ENCODE measurements at places on chromosomes 4 and X. TPM values are rescaled to one million over a fixed set of nuclear protein-coding genes. Genes with fewer than 3 reads are reported as not detected.

- 0 out of 2 replicates have a peak, but pooled peaks cover 2% of the 10 kb centered on the region for H3K36me3 ChIP-seq
- no peaks in the 10 kb centered on the region for H3K4me1 ChIP-seq
- no peak overlapping the region for H3K4me3 ChIP-seq
- H3K27ac ChIP-seq = no peak overlapping the region
- no peak for DNase-seq
These were observed 34.1 kb upstream of the MXD4 start for GRCh38 chr4:2295900-2296442.

GRCh38 chr4:86970447-86971354 is 35.9 kb downstream of the AFF1 start:
- H3K4me1 ChIP-seq = peaks cover 23% of the 10 kb centered on the region
- H3K36me3 ChIP-seq = peaks cover 4% of the 10 kb centered on the region
- H3K27me3 ChIP-seq = no peaks in the 10 kb centered on the region
- no peak overlapping the region for H3K4me3 ChIP-seq

DNA sequence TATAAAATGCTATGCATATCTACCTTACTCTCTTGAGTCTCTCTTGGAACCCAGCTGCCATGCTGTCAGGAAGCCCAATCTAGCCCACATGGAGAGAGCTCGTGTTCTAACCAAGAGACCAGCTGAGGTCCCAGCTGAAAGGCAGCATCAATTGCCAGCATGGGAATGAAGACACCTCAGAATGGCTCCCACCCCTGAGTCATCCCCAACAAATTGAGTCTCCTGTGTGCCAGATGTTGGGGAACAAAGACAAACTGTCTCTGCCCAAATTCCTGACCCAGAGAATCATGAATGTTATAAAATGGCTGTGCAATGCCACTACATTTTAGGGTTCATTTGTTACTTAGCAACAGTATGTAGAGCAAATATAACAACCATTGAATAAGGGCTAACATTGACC is 105.2 kb upstream of the STX18 start:
- no peaks in the 10 kb centered on the region for H3K36me3 ChIP-seq
- H3K4me1 ChIP-seq = no peaks in the 10 kb centered on the region
- no peak overlapping the region for H3K27ac ChIP-seq
- H3K27me3 ChIP-seq = no peaks in the 10 kb centered on the region
- no peak for DNase-seq
- no peak overlapping the region for H3K4me3 ChIP-seq

- peak overlapping the region; percentile 1 for H3K4me3 ChIP-seq
- no peak for DNase-seq
- peak overlapping the region; percentile 64 for H3K27ac ChIP-seq
- H3K27me3 ChIP-seq = no peaks in the 10 kb centered on the region
- H3K4me1 ChIP-seq = peaks cover 7% of the 10 kb centered on the region
These were observed 140.6 kb upstream of the GPC4 start for GRCh38 chrX:133555782-133556458.

DNA sequence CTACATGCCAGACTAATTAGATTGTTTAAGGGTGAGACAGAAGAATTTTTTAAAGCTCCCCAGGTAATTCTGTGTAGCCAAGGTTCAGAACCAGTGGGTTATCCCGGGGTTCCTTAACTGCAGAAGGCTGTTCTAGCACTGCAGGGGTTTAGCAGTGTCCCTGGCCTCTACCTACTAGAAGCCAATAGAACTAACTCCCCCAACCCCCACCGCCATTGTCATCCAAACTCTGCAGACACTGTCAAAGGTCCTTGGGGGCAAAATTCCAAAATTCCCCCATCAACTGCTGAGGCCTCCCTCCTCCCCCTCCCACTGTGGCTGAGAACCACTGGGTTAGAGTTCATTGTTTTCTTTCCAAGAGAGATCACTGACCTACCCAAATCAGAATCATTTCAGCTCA is 66.4 kb downstream of the MOSPD2 start:
- no peak overlapping the region for H3K4me3 ChIP-seq
- no peaks in the 10 kb centered on the region for H3K36me3 ChIP-seq
- DNase-seq = peak; percentile 26
- H3K27ac ChIP-seq = no peak overlapping the region

DNA sequence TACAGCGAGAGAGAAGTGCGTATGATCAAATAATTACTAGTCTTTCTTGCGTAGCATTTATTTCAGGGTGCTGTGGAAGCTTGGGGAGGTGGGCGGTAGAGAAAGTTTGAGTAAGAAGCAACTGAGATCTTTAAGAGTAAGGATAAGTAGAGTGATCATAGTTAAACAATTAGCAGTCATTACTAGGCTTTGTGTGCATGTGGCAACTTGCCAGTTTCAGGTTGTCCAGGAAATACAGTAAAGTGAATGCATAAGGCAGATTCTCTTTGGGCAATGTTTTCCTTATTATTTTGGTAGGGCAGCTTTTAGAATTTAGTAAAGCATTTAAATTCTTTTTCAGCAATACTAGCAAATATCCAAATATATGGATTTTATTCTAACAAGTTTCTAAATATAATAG is 57.0 kb downstream of the HPGDS start:
- no peak overlapping the region for H3K27ac ChIP-seq
- H3K36me3 ChIP-seq = peaks cover 24% of the 10 kb centered on the region
- no peaks in the 10 kb centered on the region for H3K4me1 ChIP-seq
- H3K4me3 ChIP-seq = no peak overlapping the region
- no peaks in the 10 kb centered on the region for H3K27me3 ChIP-seq

- H3K27me3 ChIP-seq = no peaks in the 10 kb centered on the region
- no peak overlapping the region for H3K4me3 ChIP-seq
These were observed 135.0 kb upstream of the TENT5D start for GRCh38 chrX:80285131-80285773.

DNA sequence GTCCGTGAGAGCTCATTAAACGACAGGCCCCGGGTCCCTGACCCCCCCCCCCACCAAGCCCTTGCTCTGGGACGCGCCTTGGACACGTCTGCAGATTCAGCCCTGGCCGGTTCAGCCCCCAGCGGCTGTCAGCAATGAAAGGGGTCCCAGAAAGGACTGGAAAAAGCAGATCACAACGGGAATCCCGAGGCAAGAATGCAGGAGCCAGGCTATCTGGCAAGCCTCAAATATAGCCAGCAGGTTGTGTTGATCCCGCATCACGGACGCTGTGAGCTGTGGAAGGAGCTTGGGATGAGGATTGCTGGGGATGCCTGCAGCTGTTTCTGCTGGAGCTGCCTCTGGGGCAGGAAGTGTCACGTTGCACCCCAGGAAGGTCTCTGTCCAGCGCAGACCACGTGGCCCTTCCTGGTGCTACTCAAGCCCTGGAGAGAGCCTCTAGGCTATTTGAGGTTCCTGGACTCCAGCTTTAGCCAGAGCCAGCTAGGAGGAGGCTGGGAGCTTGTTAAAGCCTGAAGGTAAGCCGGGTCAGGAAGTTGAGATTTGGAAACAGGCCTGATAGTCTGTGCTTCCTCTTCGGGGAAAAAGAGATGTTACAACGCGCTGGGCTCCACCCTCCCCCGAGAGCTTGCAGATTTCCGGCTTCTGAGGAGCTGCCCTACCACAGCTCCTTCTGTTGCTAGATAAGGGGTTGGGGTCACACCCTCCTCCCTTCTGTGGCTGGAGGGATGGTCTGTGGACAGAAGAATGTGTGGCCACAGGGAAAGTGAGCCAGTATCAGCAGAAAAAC is 19.3 kb upstream of the CSF2RA start:
- H3K27ac ChIP-seq = peak overlapping the region; percentile 49
- no peaks in the 10 kb centered on the region for H3K27me3 ChIP-seq
- peaks cover 17% of the 10 kb centered on the region for H3K36me3 ChIP-seq
- H3K4me1 ChIP-seq = no peaks in the 10 kb centered on the region
- peak overlapping the region; percentile 58 for H3K4me3 ChIP-seq

GRCh38 chr4:30265716-30266115 is 454.5 kb upstream of the PCDH7 start:
- no peak overlapping the region for H3K4me3 ChIP-seq
- H3K27ac ChIP-seq = no peak overlapping the region
- peaks cover 3% of the 10 kb centered on the region for H3K36me3 ChIP-seq
- DNase-seq = no peak

GRCh38 chr4:121655320-121656268 is 41.2 kb downstream of the ANXA5 start:
- DNase-seq = no peak
- H3K4me1 ChIP-seq = no peaks in the 10 kb centered on the region
- no peak overlapping the region for H3K4me3 ChIP-seq
- no peak overlapping the region for H3K27ac ChIP-seq

DNA sequence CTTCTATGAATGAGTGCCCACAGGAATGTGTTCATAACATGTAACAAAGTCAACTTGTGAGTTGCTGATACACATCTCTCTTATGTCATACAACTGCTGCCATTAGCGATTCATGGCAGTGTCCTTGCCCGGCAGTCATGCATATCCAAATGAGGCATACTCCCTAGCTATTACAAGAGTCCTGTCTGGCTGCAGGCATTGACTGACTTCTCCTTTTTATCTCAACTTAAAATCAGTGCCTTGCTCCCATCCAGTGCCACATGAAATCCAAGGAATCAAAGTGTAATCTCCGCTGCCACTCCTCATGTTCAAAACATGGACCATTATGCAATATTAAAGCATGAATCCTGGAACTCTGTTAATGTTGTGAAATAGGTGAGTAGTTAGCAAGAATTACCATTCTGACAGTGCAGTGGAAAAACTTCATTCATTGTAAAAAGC is 348.9 kb upstream of the FTHL17 start:
- H3K4me3 ChIP-seq = no peak overlapping the region
- no peaks in the 10 kb centered on the region for H3K36me3 ChIP-seq
- peaks cover 4% of the 10 kb centered on the region for H3K4me1 ChIP-seq
- H3K27ac ChIP-seq = no peak overlapping the region

- no peak overlapping the region for H3K4me3 ChIP-seq
- H3K27ac ChIP-seq = no peak overlapping the region
- H3K27me3 ChIP-seq = no peaks in the 10 kb centered on the region
These were observed 126.8 kb downstream of the GPR143 start for GRCh38 chrX:9638871-9639270.

GRCh38 chrX:18448416-18448815 is 23.0 kb downstream of the CDKL5 start:
- no peak overlapping the region for H3K27ac ChIP-seq
- H3K27me3 ChIP-seq = no peaks in the 10 kb centered on the region
- H3K4me1 ChIP-seq = no peaks in the 10 kb centered on the region
- DNase-seq = no peak
- H3K36me3 ChIP-seq = peaks cover 6% of the 10 kb centered on the region
- H3K4me3 ChIP-seq = no peak overlapping the region

DNA sequence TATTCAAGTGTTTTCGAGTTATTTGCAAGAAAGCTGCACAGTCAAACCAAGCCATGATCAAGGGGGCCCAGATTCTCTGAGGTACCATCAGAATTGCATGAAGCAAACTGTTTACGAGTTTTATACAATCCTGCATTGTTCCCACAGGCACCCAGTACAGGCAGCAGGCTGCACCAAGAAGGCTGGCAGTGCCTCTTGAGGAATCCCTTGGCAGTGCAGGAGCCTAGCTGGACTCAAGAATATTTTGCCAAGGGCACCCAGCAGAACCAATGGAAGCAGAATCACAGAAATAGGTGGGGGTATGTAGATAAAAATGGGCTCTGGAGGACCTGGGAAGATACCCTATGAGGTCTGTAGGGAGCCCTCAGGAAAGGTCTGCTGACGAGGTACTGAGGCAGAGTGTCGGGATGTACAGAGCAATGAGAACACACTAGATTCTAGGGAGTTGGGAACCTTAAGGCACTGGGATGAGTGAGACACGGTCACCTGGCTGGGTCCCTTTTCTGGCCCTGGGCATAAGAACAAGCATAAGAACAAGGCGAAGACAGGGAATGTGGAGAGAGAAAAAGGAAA is 2.5 kb upstream of the PLP1 start:
- H3K27me3 ChIP-seq = no peaks in the 10 kb centered on the region
- peak; percentile 46 for DNase-seq
- H3K36me3 ChIP-seq = peaks cover 46% of the 10 kb centered on the region
- no peak overlapping the region for H3K27ac ChIP-seq
- H3K4me1 ChIP-seq = no peaks in the 10 kb centered on the region

DNA sequence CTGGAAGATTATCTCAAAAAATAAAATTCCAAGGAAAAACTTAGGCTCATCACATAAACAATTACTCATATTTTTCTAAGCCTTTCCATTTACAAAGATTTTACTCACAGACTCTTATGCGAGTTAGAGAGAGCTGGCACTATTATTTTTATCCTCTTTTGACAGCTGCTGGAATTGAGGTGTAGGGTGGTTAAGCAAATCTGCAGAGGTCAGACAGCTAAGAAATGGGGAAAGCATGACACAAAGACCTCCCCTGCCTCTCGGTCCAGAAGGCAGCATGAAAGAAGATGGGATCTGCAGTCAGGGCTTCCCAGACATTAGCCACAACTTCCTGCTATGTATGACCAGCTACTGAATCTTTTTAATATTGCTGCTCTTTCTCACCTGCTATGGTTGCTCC is 89.9 kb upstream of the CPEB2 start:
- no peak overlapping the region for H3K4me3 ChIP-seq
- H3K27ac ChIP-seq = no peak overlapping the region

Gene RASGEF1B
- 6.4 TPM for total RNA-seq

Gene C1QTNF7
- total RNA-seq = not detected

Gene PROM1
- total RNA-seq = 98.3 TPM

Gene UGT2B15
- total RNA-seq = not detected

Gene USP17L22
- total RNA-seq = not detected

Gene TNIP3
- total RNA-seq = not detected

Gene BEX1
- 51.7 TPM for total RNA-seq

Gene NXF3
- not detected for total RNA-seq

Gene RIPPLY1
- total RNA-seq = not detected
